Hindlimb muscle (tissue), 1 donor: ENCODE measurements at places on chromosomes 1 and 21.

- no peak for DNase-seq
These were observed 34.2 kb downstream of the L1TD1 start for GRCh38 chr1:62228883-62229187.

GRCh38 chr1:62209931-62210595, 15.4 kb downstream of the L1TD1 start:
- DNase-seq = no peak

DNA sequence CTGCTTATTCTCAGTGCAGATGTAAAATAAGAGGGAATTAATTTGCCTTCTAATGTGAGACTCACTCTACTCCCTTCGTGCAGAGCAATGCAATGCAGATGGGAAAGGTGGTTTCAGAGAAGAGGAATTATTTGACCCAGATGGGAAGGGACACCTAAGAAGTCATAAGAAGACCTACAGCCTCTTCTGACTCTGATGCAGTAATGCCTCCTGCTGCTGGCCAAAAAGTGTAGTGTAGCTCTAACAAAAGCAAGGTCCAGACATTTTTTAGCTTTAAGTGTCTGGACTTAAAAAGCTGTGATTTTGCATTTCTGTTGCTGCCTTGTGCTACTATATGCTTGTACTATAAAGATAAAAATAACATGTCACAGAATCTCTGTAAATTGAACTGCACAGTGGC, 501.4 kb downstream of the TTLL7 start:
- no peak for DNase-seq

DNA sequence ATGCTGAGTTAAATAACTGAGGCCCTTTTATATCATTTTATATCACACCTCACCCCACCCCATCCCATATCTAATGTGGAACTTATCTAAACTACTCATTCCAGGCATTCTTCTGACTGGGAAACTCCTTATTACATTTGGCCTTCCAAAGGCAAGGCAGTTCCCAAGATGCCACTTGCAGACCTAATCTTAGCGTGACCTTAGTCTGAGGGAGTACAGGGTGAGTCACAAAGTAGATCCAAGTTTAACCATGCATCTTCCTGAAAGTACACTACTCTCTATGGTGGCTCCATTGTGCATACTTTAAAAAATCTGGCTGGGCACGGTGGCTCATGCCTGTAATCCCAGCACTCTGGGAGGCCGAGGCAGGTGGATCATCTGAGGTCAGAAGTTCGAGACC, 353.6 kb upstream of the C1orf87 start:
- DNase-seq = no peak

DNA sequence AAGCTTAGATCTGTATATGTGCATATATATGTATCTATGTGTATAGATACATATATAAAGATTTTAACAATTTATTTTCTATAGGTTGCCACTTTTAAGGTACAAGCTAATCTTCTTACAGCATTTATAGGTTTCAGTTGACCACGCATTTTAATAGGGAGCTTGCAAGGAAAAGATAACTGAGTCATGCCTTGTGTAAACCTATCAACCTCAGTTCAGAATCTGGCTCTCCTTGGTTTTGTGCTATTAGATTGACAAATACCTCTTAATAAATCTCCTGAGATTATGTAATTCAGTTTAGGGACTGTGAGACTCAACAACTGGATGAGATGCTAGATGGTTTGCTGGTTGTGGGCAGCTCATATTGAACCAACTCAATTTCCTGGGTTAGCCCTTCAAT, 114.7 kb upstream of the SERBP1 start:
- DNase-seq = no peak

GRCh38 chr1:16443975-16444770, 3.6 kb downstream of the NECAP2 start:
- no peak for DNase-seq

GRCh38 chr1:223489439-223489838, 96.2 kb downstream of the CCDC185 start:
- no peak for DNase-seq

DNA sequence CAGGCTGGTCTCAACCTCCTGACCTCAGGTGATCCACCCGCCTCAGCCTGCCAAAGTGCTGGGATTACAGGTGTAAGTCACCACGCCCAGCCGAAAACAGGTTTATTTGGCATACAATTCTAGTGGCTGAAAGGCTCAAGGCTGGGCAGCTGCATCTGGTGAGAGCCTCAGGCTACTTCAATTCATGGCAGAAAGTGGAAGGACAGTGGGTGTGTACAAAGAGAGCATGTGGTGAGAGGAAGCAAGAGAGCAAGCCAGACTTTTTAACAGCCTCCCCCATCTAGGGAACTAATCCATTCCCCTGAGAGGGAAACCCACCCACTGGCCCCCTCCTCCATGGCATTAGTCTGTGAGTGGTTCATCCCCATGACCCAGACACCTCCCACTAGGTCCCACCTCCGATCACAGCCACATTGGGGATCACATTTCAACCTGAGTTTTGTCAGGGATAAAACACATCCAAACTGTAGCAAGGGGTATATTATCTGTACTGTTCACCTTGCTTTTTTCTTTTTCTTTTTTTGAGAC, 9.5 kb downstream of the BMP8A start:
- no peak for DNase-seq

GRCh38 chr1:236332092-236332758, 50.5 kb upstream of the ERO1B start:
- no peak for DNase-seq

DNA sequence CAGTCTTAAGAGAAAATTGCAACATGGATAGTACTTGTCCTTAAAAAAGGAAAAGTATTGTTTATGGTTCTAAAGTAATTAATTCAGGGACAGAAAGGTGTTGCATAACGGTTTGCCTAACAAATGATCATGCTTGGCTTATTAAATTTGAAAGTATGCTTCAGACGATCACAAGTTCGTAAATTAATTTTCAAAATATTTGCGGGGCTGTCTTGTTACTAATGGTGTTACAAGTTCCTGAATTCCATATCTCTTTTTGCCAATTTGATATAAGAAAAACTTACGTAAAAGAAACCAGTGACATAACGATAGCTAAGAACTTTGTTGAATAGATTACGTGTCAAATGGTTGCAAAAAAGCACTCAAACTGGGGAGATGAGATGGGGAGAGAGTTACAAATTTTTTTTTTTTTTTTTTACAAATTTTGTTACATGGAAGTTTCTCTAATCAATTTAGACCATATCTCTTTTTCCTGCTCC, 1.3 kb downstream of the AGO3 start:
- DNase-seq = no peak

- no peak for DNase-seq
These were observed 43.3 kb downstream of the IL23R start for GRCh38 chr1:67209521-67209920.

DNA sequence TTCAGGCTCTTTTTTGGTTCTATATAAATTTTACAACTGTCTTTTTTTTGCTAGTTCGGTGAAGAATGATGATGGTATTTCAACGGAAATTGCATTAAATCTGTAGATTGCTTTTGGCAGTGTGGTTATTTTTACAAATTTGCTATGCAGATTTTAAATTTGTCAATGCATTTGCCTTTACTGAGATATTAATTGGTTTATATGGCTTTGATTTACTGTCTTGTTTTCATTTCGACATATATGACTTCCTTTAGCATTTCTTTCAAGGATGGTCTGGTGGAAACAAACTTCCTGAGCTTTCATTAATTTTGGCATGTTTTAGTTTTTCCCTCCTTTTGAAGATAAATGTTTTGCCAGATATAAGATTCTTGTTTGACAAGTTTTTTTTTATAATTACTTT, 1522.5 kb upstream of the PRMT6 start:
- DNase-seq = no peak

GRCh38 chr1:168106274-168106673, 30.5 kb downstream of the GPR161 start:
- DNase-seq = no peak

GRCh38 chr1:15347182-15347581, 62.5 kb upstream of the EFHD2 start:
- no peak for DNase-seq

GRCh38 chr1:228079601-228080263, 2.8 kb upstream of the ARF1 start:
- no peak for DNase-seq

- DNase-seq = no peak
These were observed 107.7 kb upstream of the PLXNA2 start for GRCh38 chr1:208351838-208352237.

- DNase-seq = no peak
These were observed 146.8 kb upstream of the DMRTA2 start for GRCh38 chr1:50570066-50570468.

DNA sequence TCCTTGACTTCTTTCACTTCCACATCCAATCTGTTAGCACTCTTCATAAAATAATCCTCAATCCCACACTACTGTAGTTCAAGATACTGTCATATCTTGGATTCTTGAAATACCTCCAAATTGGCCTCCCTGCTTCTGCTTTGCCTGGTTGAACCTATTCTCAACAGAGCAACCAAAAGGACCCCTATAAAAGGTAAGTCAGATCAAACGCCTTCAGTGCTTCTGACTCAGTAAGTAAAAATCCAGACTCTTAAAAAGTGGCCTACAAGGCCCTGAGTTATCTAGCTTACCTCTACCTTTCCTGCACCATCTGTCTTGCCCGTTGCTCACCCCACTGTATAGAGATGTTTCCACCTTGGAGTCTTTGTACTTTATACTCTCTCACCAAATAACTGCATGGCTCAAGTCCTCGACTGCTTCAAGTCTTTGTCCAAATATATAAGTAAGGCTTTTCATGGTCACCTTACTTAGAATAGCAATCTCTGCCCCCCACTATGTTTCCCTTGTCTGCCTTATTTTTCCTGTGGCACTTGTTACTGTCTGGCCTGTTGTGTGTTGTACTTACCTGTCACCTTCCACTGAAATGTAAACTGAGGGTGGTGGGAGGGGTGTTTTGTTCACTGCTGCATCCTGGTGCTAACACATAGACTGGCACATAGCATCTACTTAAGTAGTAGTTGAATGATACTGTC, 5.1 kb upstream of the PIGV start:
- DNase-seq = no peak

GRCh38 chr1:247415423-247416361, at the start of gene NLRP3:
NLRP3 (plus strand) TSS chr1:247416173; CDS start chr1:247418801, 2,628 bp downstream.
- peak; percentile 26 for DNase-seq

- no peak for DNase-seq
These were observed 134.3 kb downstream of the PIK3R3 start for GRCh38 chr1:45998020-45998617.

DNA sequence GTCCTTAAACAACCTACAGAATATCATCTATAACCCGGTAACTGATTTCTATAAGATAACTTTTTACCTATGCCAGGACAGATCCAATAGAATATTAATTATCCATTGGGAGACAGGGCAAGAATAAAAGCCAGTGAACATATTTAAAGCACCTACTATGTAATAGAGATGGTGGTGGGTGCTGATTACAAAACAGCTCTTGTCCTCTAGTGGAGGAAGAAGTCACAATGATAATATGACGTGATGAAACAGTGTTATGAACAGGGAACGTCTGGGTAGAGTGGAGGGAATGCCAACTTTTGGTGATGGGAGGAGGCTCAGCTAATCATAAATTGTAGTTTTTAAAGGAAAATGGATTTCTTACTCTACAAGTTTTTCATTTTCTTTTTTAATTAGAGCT, 2.3 kb downstream of the LGALS8 start:
- DNase-seq = no peak

GRCh38 chr1:160623227-160623633, 23.6 kb downstream of the SLAMF1 start:
- DNase-seq = no peak

GRCh38 chr1:219333626-219334025, 159.9 kb downstream of the LYPLAL1 start:
- no peak for DNase-seq

GRCh38 chr1:20947409-20947808, 160.3 kb upstream of the HP1BP3 start:
- DNase-seq = no peak

DNA sequence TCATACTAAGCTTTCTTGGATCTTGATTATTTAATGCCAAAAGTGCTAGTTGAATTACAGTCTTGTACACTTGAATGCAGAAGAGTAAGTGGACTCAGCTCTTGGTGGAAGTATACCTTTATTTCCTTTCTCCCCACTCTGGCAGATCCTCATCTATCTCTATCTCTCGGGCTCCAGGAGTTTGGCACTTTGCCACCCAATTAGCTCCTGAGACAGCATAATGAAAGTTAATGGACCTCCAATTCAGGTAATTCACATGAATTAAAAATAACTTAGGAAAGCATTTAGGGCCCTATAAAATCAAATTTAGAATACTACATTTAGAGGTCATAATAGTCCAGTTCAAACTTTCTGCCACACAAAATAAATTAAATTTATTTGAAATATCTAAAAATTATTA, 67.4 kb downstream of the OLFM3 start:
- no peak for DNase-seq

DNA sequence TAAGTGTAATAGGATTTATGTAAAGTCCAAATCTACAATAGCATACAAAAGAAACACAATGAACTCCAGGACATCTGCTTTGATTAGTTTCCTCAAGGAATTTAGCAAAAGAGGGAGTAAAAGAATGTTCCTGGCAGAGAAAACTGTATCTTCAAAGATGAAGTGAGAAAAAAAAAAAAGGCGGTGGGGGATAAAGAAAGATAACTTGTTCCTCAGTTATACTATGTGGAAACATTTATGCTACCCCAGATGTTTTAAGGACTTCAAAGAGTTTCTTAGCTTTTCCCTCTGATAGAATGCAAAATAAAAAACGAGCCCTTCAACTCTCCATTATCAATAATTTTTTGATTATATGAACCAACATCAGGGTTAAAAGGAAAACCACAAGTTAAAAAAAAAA, 908.9 kb upstream of the ADGRL2 start:
- no peak for DNase-seq

GRCh38 chr21:15010645-15011044, 54.2 kb downstream of the NRIP1 start:
- no peak for DNase-seq

DNA sequence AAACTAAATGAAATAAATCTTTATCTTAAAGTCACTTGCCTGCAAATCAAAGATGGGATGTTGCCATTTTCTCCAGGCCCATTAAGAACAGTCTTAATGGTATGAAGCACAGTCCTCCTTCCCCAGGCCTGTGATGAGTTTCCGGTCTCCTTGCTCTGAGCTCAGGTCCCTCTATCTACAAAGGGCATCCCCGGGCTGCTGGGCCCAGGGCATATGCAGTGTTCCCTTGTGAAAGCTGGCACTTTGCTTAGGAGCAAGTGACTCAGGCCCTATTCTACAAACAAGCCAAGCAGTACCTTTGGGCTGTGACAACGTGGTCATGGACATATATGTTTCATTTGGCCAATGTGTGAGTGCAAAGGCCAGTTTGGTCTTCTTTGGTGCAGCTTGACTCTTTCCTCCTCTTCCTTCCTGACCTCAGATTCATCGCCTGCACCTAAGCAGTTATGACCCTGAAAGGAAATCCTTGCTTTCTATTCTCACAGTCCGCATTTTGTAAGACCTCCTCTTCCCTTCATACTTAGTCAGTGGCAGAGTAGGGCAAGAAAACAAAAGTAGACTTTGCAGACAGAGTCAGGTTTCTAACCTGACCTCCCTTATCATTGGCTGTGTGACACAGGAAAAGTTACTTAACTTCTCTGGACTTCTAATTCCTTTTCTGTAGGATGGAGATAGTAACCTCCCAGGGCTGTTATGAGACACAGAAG, 109.5 kb downstream of the ERG start:
- no peak for DNase-seq
